Stimulated activated CD8-positive, alpha-beta memory T cell treated with anti-CD3 and anti-CD28 coated beads, Interleukin-12 subunit alpha, Interleukin-12 subunit beta, amount 100 ng/mL, for 4 hours (primary cell): ENCODE measurements at places on chromosomes 16 and 17.

DNA sequence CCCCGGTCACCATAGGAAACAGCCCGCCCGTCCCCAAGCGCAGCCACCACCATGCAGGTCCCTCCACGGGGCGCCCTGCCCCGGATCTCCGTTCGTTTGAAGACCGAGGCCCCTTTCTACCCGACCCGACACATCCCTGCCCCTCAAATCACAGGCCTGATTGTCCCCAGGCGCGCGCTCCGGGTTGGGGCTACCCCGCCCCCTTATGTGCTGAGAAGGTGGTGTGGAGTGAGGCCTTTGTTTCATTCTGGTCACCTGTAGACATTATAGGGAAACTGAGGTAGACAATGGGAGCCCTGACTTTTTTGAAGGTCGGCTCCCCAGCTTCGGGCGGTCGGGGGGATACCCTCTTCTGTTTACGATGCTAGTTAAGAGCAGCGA, 763 bp upstream of the ACTG1 start:
- DNase-seq, result peak; percentile 51

GRCh38 chr17:79930877-79931816, 91.9 kb upstream of the CBX4 start:
- DNase-seq, result no peak

DNA sequence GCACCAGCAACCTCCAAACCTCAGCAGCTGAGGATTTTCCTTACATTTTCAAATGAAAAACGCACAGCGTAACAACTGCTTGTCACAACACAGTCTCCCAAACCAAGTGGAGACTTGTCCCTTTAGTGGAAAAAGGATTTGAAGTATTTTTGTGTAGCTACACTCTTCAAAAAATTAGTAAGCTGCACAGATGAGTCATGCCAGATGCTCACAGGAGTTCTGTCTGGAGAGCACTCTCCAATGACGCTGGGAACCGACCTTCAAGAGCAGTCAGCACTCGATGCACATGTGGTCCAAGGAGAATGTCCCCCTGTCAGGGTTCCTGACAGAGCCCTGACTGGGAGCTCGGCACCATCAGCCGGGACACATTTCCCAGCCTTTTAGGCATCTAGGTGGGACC, 39.8 kb downstream of the MAP1LC3B start:
- DNase-seq, result no peak

- no peak for DNase-seq
Measured at GRCh38 chr17:17224137-17224536, 12.8 kb downstream of the FLCN start.

GRCh38 chr16:28569021-28569420, 15.3 kb downstream of the SGF29 start:
- DNase-seq, result no peak

DNA sequence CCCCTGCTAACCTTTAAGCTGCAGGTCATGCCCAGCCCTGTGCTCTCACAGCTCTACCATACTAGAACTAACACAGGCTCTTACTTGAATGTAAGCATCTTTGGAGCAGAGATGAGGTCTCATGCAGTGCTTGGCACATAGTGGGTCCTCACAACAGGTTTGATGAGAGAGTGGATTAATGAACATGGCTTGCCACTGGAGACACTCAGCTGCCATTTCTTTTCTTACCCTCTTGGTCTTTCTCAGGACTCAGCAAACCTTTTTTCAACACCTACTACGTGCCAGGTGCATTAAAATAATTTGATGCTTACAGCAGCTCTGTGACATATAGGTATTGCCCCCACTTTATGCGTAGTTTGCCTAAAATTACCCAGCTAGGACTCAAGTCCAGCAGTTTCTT, 133.2 kb downstream of the MSI2 start:
- DNase-seq, result no peak

- no peak for DNase-seq
Measured at GRCh38 chr16:85204242-85205010, 92.2 kb upstream of the CIBAR2 start.

DNA sequence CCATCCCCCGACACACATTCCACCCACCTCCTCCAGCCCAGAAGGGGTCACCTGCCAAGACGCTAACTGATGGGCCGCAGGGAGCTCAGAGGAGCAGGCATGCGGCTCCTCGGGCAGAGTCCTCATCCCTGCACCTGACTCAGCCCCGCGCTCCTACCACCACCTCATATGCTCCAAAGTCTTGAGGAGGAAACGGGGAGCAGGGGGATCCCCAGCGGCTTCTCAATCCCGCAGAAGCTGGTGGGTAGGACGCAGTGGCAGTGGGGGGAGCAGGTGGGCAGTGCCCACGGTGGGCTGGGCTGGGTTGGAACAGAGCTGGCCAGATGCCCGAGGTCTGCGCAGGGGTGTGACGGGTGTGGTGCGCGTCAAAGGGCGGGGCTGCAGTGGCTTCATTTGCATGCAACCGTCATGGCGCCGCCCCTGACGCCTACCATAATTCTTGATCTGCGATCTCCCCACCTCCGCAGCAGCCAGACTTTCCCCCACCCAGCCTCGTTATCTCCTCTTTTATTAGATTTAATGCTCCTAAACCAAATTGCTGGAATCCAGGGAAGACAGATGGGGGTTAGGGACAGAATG, 39.0 kb upstream of the EMP2 start:
- no peak for DNase-seq

DNA sequence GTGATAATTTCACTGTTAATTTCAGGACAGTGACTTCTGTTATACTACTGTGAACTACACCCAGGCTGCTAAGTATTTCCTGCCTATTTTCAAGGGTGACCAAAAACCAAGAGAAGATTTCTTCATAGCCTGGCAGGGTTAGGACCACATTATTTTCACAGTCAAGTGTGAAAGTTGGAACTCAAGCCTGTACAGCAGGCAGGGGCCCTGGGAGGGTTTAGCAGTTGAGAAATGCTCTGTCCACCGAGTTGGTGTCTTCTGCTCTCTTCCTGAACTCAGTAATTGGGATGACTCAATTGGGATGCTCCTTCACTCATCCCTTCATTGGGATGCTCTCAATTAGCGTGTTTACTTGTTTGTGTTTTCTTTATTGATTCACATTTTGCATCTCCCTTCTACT, 347.3 kb upstream of the CDH11 start:
- DNase-seq, result no peak

DNA sequence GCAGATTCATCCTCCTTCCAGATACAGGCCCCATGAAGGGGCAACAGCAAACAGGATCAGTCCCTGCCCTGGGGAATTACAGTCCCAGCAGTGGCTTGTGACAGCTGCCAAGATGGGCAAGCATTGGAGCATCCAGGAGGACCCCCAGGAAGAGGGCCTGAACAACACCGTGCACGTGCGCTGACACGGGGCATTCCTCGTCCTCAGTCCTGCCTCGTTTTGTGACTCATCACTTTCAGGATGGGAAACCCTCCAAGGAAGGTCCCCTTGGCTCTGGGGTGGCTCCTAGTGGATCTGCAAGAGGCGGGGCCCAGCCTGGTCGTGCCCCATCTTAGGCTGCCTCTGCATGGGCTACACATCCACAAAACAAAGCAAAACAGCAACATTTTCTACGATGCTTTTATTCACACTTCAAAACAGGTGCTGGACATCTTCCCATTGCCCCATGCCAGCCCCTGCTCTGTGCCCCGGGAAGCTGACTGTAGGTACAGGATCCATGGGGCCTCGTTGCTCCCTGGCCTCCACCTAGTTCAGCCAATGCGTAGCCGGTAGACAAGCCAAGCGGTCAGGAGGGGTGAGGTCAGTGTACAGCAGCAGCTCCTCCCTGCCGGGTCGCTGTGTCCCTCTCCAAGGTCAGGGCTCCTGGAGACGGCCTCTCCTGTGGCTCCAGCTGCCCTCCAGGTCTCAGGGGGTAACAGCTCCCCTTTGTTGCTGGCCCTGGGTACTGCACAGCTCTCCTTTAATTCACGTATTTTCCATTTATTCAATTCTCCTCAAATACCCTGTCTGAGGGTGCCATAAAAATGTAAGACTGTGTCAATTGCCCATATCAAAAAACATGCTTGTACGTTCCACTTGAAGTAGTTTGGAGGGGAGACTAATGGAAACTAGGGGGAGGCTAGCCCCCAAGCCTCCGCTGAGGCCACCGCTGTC, 32.2 kb downstream of the ACTG1 start:
- DNase-seq, result no peak

DNA sequence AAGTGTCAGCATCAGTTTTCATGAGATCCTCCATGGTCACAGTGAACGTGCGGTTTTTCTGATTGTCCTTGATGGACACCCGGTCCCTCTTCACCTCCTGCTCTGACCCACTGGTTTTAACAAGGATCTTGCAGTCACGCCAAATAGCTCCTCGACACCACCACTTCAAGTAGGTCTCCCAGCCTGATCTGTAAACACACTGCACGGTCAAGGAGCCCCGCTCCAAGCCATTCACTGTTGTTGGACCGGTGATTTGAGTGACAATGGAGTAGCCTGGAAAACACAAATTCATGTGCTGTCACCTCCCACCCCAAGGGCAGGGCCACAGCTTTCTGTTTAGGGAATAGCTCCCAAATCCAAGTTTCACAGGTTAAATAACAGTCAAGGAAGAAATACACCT, 8.2 kb downstream of the CD300LF start:
- DNase-seq, result no peak

DNA sequence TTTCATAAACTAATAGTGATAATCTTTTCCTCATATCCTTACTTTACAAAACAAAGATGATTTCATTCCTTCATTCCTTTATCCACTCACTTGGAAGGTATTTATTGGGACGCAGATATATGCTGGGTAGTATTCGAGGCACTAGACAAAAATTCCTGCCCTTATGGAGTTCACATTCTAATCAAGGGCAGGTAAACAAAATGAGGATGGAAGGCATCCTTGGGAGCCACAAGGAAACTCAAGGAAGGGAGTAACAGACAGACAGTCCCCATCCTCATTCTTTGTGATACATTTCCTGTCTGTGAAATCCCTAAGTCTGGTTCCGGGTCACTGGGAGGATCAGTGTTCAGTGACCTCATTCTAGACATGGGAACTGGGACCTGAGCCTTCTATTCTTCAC, 45.2 kb downstream of the SLC6A2 start:
- DNase-seq, result no peak

GRCh38 chr17:77473615-77474226, 333.0 kb downstream of the SEC14L1 start:
- no peak for DNase-seq

DNA sequence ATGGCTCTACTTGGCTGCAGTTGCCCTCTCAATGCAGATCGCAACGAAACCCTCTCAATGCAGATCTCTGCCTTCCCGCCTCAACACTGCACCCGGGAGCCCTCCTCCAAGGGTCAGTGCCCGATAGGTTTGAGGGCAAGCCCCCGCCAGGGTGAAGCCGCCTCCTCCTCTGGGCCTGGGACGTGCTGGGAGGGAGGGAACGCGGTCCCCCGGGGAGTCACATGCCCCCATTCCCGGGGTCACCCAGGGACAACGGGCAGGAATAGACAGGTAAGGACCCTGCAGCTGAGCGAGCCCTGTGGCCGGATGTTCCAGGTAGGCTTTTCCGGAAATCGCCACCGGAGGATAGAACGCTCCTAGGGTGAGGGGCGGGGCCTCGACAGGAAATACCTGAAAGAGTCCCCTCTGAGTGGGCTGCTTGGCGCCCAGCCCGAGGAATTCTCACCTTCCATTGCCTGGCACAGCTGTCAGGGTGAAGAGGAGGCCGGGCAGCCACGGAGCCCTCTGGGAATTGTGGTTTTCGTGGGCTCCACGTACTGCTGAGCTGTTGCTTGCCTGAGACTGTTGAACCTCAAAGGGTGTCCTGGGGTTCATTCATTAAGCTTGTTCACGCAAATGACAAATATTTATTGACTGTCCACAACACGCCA, 12.8 kb downstream of the ZNF174 start:
- no peak for DNase-seq

- no peak for DNase-seq
Measured at GRCh38 chr17:60080545-60080944, 1.8 kb upstream of the HEATR6 start.

DNA sequence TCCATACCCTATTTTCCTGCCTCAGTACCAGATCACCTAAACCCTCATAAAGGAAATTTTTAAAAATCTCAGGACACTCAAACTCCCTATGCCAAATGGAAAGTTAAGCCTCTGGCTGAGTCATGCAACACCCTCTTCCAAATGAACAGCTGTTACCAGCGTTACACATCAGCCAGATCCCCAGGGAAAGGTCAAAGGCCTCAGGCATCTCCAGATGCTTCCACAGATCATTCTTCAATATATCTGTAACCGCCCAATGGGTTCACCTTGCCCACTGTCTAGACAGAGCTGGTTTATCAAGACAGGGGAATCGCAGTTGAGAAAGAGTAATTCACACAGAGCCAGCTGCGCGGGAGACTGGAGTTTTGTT, 29.1 kb upstream of the SHCBP1 start:
- no peak for DNase-seq

DNA sequence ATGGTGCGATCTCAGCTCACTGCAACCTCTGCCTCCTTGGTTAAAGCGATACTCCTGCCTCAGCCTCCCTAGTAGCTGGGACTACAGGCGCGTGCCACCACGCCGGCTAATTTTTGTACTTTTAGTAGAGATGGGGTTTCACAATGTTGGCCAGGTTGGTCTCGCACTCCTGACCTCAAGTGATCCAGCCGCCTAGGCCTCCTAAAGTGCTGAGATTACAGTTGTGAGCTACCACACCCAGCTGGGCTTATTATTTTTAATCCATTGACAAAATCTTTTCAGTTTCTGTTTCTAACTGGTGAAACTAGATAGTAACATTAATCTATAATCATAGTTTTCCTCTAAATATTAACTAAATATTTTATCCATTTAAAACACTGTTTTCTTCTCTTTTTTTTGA, 5.9 kb downstream of the FAM234A start:
- no peak for DNase-seq

DNA sequence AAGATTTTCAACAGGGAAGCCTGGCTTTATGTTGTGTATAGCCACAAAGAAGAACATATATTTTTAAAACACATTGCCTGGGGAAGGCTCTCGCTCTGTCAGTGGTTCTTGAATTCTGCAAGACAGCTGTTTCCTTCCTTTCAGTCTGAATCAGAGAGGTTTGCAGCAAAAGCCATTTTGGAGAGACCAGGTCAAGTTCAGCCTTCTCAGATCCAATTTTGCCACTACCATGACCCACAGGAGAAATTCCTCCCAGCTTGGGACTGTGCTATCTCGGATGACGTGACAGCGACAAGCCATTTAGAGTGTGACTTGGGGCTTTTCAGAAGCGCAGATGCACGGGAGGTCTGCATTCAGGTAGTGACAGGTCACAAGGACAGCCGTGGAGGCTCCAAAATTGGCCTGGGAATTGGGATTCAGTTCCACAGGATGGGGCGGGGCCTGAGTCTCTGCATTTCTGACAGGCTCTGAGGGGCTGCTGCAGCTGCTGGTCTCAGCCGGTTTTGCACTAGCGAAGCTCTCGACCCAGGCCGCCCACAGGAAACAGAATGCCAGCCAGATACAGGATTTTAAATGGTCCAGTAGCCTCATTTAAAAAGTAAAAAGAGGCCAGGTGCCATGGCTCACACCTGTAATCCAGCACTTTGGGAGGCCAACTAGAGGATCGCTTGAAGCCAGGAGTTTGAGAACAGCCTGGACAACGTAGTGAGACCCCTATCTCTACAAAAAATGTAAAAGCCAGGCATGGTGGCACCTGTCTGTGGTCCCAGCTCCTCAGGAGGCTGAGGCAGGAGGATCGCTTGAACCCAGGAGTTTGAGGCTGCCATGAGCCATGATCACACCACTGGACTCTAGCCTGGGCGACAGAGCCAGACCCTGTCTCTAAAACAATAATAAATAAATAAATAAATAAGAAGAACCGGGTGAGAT, 196.6 kb upstream of the CIBAR2 start:
- no peak for DNase-seq

- no peak for DNase-seq
Measured at GRCh38 chr17:17149520-17150447, 56.3 kb downstream of the PLD6 start.
